ENCODE measurements at places on chromosomes 2 and 18.
A peak's percentile ranks its signal among the peaks of the same experiment; 100 is the strongest.

GRCh38 chr2:47222826-47223554 lies 67.9 kb upstream of the STPG4 start:
- H3K4me3 ChIP-seq: no peak overlapping the region
- no peak for DNase-seq
- no peak overlapping the region for H3K27ac ChIP-seq
- H3K4me1 ChIP-seq: peaks cover 7% of the 10 kb centered on the region
- no peaks in the 10 kb centered on the region for H3K27me3 ChIP-seq

GRCh38 chr2:204074456-204074855 lies 137.9 kb downstream of the ICOS start:
- H3K27ac ChIP-seq: no peak overlapping the region

DNA sequence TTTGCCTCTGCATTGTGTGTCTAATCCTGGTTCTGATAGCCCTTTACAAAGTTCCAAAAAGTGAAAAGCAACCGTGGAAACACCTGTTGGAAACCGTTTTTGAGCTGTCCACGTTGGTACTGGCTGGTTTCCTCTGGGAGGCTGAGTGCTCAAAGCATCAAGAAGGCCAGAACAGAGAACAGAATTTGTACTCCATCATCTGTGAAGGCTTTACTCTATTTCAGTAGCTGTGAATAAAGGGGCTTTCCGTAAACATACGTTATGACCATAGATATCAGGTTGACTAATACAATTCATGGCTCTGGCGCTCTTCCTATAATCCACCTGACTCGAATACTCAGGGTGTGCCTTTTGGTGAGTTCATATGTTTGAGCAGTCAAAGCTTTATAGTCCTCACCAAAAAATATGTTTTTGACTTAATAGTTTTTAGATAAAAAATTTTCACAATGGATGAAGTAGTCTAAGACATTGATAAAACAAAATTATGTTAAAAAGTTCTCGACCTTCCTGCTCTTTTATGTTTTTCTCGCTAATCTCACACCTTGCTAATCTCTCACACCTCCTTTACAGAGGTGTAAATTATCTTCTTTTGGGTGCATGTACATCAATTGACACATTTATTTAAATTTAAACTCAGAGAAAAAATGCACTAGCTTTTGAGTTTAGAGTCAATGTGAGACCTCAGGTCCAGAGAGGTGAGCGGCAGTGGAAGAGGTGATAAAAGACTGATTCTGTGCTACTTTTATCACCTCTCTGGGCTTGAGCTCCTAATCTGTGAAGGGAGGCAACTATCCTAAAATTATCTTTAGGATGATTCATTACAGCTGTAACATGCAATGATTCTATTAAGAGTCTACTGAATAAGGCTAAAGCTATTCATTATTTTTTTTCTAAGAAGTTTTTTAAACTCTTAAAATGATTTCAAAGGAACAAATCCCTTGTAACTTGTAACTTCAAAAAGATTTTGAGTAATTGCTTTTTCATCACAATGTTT lies 65.3 kb downstream of the CXCR4 start:
- no peak overlapping the region for H3K4me3 ChIP-seq
- peak overlapping the region; percentile 67 for H3K27ac ChIP-seq
- no peaks in the 10 kb centered on the region for H3K27me3 ChIP-seq
- no peak for DNase-seq
- no peaks in the 10 kb centered on the region for H3K4me1 ChIP-seq

- no peaks in the 10 kb centered on the region for H3K27me3 ChIP-seq
- H3K36me3 ChIP-seq: no peaks in the 10 kb centered on the region
- H3K27ac ChIP-seq: no peak overlapping the region
- no peaks in the 10 kb centered on the region for H3K4me1 ChIP-seq
These were observed 94.9 kb upstream of the PDE1A start for GRCh38 chr2:182521453-182522404.

GRCh38 chr2:133598769-133599168 lies 30.5 kb upstream of the NCKAP5 start:
- H3K4me3 ChIP-seq: no peak overlapping the region
- H3K4me1 ChIP-seq: no peaks in the 10 kb centered on the region

- H3K36me3 ChIP-seq: no peaks in the 10 kb centered on the region
- no peaks in the 10 kb centered on the region for H3K4me1 ChIP-seq
- H3K27me3 ChIP-seq: no peaks in the 10 kb centered on the region
These were observed 150.7 kb downstream of the CCDC102B start for GRCh38 chr18:68948622-68949021.

- DNase-seq: no peak
- no peak overlapping the region for H3K27ac ChIP-seq
- H3K4me1 ChIP-seq: no peaks in the 10 kb centered on the region
These were observed 150.3 kb upstream of the DNMT3A start for GRCh38 chr2:25491966-25492532.

DNA sequence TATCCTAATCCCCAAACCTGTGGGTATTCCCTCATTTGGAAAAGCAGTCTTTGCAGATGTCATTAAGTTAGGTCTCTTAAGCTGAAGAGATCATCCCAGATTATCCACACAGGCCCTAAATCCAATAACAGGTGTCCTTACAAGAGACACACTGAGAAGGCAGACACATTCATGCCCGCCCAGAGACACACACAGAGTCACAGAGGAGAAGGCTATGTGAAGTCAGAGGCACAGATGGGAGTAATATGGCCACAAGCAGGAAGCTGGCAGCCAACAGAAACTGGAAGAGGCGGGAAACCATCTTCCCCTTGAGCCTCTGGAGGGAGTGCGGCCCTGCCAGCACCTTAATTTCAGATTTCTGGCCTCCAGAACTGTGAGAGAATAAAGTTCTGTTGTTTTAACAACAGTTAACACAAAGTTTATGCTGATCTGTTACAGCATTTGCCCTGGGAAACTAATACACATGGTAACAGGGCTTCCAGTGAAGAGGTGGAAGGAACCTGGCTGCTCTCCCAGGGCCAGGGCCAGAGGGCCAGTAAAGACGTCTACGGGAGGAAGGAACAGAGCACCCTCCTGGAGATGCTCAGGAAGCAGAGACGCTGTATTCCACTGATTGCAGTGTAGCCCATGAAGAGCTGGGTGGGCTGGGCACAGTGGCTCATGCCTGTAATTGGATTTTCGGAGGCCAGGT lies 217.5 kb downstream of the GLI2 start:
- H3K27ac ChIP-seq: no peak overlapping the region
- H3K36me3 ChIP-seq: no peaks in the 10 kb centered on the region
- DNase-seq: no peak
- H3K4me1 ChIP-seq: no peaks in the 10 kb centered on the region
- no peak overlapping the region for H3K4me3 ChIP-seq

Data from Peyer's patch (tissue), 4 donors.